Stimulated activated naive CD4-positive, alpha-beta T cell (primary cell): ENCODE measurements at places on chromosomes 11 and 22.

GRCh38 chr11:60303661-60304060 lies 23.2 kb downstream of the MS4A4A start:
- DNase-seq, result no peak

DNA sequence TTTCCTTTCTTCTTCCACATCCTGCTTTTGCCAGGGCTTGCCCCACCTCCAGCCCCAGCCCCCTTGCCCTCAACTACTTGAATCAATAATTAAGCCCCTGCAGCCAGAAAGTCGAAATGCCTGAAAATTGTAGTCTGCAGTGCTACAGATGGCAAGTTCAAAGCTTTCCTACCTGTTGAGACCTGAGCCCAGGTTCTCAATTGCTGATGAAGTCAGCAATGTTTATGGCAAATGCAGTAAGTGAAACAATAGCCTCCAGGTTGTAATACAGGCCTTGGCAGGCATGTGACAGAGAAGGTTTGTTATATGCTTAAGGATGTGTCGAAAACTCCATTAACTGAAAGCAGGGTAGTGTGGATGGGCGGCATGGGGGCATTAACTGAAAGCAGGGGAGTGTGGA lies 181.1 kb upstream of the SESN3 start:
- no peak for DNase-seq

GRCh38 chr11:34351687-34352469 lies 5.9 kb downstream of the ABTB2 start:
- no peak for DNase-seq

GRCh38 chr11:22331771-22332170 lies 6.4 kb upstream of the SLC17A6 start:
- DNase-seq, result no peak

GRCh38 chr11:1485504-1485885 lies 1.1 kb downstream of the MOB2 start:
- no peak for DNase-seq

GRCh38 chr11:3737386-3737933 lies 59.9 kb downstream of the NUP98 start:
- DNase-seq, result no peak
